ENCODE measurements at places on chromosomes 16 and 17.

- DNase-seq: no peak
Observed at GRCh38 chr17:35496451-35497290, 40.8 kb downstream of the SLFN12L start.

- DNase-seq: no peak
Observed at GRCh38 chr16:2913603-2914002, 1.9 kb downstream of the FLYWCH1 start.

- no peak for DNase-seq
Observed at GRCh38 chr17:48012654-48013053, 24.9 kb downstream of the COPZ2 start.

- no peak for DNase-seq
Observed at GRCh38 chr16:88703486-88704309, 2.5 kb downstream of the RNF166 start.

GRCh38 chr17:18008496-18009268 lies 30.3 kb downstream of the ATPAF2 start:
- no peak for DNase-seq

DNA sequence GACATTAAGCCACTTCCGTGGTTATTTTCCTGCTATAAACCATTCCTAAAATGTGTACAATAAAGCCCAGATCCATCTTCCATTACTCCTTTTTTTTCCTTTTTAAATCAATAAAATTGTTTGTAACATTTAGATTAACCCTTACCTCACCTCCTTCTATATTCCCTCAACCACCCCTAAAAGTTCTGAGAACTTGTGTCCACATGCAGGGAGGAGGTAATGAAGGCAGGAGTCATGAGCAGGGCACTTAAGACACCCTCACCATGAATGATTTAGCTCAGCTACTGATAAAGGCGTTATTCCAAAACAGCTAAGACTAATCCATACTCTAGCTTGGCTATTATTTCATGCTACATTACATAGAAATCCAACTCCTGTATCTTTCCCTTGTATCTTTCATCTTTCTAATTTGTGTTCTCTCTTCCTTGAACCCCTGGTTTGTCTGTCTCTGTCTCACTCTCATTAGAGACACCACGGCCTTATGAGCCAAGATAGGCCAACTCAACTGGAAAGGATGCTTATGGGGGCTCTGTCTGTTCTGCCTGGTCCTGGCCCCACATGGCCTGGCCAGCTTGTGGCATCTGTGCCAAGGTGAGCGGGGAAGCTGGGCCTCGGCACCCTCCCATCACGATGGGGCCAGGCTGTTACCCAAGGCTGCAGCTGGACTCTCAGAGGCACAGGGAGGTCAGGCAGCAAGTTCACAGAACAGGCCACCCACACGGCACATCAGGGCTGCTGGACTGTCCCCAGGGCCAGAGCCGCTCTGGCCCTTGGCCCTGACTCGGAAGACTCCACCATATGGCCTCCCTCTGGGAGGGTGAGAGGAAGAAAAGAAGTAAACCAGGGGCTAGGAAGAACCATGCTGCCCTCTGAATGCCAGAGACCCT lies 294.4 kb downstream of the SOX9 start:
- DNase-seq: no peak

GRCh38 chr17:14959106-14959648 lies 305.9 kb downstream of the PMP22 start:
- DNase-seq: no peak

- DNase-seq: no peak
Observed at GRCh38 chr17:15654886-15655561, 29.1 kb downstream of the TRIM16 start.

GRCh38 chr16:81716478-81717225 lies 62.4 kb upstream of the PLCG2 start:
- DNase-seq: no peak

GRCh38 chr16:89037261-89038152 lies 56.1 kb upstream of the ACSF3 start:
- no peak for DNase-seq

DNA sequence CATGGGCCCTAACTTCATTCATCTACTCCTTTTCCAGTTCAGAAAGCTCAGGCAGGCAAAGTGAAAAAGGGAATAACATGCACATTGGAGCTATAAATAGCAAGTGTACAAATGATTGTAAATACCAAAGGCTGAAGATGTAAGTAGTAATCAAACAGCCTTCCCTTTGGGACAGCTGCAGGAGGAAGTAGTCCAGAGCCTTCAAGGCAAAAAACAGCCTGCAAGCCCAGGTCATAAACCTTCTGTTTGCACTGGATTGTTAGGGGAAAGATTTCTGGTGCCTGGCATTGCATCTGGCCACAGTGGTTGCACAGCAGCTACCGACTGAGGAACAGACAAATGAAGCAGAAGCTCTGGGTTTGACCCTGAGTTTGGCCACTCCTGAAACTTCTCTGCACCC lies 98.6 kb upstream of the PMFBP1 start:
- no peak for DNase-seq

DNA sequence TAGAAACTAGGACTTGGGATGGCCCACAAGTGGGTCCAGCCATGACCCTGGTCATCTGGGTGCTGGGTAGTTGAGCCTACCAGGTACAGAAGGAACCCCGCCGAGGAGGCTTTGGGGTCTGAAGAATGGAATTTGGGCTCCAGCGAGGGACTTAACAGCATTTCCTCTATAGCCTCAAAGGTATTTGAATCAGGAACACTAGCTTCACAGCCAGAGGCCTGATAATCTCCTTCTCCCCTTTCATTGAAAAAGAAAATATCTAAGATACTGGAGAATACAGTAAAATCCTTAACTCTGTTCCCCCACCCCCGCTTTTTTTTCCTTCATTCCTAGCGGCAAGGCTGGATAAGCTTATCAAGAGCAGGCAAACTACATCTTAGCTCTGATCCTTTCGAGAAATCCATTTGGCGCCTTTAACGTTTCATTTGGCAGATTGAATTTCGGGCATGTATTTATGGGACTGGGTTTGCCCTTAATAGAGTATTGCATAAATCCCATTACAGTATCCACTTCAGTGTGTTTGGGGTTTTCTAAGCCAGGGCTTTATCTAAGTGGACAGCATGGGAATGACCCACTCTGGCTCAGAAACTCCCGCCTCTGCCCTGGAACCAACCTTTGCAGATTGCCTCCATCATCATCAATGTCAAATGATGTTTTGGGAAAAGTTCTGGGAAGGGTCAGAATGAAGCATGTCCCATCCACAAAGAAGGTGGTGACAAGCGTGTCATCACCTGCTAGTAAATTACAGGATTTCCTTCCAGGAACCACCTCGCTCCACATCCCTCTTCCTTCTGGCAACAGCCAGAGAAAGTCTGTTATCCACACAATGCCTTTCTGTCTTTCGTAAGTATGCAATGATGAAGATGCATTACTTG lies 36.9 kb downstream of the XYLT1 start:
- DNase-seq: peak; percentile 29

- DNase-seq: no peak
Observed at GRCh38 chr16:65697521-65697920, 575.7 kb upstream of the CDH11 start.

DNA sequence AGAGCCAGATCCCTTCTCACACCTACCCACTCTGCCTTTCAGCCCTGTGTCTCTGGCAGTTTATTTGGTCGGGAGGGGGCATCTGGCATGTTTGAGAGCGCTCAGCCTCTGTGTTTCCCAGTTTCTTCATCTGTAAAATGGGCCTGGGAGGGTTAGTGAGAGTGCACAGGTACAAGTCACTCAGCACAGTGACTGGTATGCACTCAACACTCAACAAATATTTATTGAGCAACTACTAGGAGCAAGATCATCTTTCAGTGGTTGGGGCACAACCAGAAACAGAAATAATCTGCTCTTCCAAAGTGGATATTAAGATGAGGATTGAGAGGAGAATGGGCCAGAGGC lies 13.7 kb upstream of the SRCIN1 start:
- no peak for DNase-seq

DNA sequence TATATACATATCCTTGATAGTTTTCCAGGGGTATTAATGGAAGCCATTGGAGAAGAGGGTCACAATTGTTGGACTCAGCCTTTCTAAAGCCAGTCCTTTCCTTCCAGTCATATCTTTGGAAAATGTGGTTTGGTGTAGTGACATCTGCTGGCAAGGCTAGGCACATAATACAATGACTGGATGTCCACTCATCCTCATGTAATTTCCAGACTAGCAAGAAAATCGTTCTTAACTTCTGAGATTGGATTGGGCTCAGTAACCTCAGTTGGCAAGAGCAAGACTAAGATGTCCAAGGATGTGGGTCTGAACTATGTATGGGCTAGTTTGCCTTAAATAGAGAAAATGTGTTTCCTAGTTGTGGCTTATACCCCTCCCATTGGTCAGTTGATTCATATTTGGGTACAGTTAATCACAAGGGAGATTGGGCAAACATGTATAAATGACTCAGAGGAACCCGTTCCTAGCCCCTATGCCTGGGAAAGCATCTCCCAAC lies 8.7 kb upstream of the KAT7 start:
- DNase-seq: peak; percentile 20

GRCh38 chr17:55238931-55239297 lies 25.8 kb upstream of the HLF start:
- no peak for DNase-seq

DNA sequence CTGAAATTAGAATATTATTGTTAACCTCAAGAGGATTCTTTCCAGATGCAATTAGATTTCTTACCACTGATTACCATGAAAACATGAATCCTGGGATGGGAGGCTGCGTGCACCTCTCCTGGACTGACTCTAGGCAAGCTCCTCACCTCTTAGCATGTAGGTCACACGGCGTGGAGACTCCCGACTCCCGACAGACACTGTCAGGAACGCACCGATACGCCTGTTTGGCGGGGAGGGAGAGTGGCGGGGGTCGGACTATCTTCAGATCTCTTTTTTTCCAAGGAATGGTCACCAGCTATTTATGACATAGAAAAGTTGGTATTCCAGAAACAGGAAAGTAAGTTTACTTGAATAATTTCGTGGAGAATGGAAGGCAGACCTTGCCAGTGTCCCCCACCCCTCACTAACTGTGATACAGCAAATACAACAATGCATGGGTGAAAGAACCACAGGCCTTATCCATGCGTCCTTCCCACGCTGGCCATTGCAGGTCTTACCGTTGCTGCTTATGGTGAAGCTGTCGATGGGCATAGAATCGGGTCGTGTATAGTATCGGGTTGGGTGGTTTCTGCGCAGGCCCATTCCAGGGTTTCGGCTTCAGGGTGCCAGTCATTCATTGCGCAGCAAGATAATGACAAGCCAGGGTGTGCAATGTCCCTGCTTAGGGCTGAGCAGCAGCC lies 62.6 kb upstream of the ENDOV start:
- peak; percentile 7 for DNase-seq
